AG04449 (cell line): ENCODE measurements at places on chromosomes 3 and 15.

- no peak for DNase-seq
Measured at GRCh38 chr15:31774045-31774444, 256.3 kb upstream of the CHRNA7 start.

DNA sequence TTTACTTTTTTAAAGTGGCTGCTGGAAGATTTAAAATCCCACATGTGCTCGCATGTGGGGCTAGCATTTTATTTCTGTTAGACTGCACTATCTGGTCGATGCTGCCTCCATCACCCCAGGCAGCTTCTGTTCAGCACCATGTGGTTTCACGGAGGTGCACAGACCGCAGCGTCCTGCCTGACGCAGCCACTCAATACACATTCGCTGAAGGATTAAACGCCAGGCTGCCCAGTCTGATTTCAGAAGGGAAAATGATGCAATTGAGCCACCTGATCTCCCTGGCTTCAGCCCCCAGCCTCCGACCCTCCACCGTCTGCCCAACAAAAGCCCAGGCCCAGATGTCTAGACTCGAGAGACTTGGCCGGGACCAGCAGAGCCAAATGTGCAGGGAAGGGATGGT, 84.5 kb downstream of the MEGF11 start:
- DNase-seq, result no peak

DNA sequence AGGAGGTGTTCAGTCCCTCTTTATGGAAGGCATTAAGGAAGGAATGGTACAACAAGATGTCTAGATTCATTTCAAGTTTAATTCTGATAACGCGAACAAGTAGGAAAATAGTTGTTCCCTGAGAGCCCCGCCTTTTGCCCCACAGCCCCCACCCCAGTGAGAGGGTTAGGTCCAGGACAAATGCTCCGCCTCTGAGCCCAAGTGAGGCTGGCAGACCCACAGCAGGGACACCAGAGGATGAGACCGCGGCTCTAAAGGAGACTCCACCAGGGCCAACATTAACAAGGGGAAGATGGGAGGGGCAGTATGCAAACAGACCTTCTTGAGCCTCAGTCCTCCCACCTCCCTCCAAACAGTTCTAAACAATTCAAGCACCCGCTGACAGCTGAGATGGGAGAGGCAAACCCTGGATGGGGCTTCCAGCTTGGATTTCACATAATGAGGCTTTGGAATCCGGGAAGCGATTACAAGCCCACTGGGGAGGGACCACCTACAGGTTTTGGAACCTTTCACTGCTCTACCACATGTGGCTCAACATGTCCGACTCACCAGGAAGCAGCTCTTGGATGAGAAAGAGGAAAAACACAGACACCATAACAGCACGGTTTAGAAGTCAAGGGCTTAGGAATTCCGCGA, 42.9 kb upstream of the IREB2 start:
- DNase-seq, result no peak

- DNase-seq, result no peak
Measured at GRCh38 chr3:57434041-57434440, 110.1 kb downstream of the DNAH12 start.

- DNase-seq, result no peak
Measured at GRCh38 chr3:54527521-54527920, 400.3 kb downstream of the LRTM1 start.

- DNase-seq, result no peak
Measured at GRCh38 chr15:96896766-96897165, 566.3 kb downstream of the NR2F2 start.

- DNase-seq, result no peak
Measured at GRCh38 chr3:139764069-139764905, 86.5 kb upstream of the NMNAT3 start.
